ENCODE measurements at places on chromosomes 6 and 20. TPM values are rescaled to one million over a fixed set of nuclear protein-coding genes. Genes with fewer than 3 reads are reported as not detected.

The DEFB124 gene
- total RNA-seq, result not detected

DNA sequence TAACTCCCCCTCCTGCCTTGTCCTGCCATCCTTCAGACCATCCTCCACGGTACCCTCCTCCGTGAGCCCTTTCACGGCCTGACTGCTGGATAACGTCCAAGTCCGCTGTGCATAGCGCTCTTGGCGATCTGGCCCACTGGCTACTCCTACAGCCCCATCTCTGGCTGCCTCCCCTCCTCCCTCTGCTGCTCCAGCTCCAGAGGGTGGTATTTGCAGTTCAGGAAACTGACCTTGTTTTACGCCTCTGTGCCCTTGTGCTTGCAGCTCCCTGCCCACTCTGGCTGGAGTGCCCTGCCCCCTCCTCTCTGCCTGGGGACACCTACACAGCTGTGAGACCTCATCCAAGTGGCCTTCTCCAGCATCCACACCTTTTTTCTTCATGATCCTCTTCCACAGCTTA is 6.5 kb upstream of the RREB1 start:
- DNase-seq, result no peak

- no peak for DNase-seq
These were observed 222.9 kb upstream of the DEFB112 start for GRCh38 chr6:50272611-50273010.

DNA sequence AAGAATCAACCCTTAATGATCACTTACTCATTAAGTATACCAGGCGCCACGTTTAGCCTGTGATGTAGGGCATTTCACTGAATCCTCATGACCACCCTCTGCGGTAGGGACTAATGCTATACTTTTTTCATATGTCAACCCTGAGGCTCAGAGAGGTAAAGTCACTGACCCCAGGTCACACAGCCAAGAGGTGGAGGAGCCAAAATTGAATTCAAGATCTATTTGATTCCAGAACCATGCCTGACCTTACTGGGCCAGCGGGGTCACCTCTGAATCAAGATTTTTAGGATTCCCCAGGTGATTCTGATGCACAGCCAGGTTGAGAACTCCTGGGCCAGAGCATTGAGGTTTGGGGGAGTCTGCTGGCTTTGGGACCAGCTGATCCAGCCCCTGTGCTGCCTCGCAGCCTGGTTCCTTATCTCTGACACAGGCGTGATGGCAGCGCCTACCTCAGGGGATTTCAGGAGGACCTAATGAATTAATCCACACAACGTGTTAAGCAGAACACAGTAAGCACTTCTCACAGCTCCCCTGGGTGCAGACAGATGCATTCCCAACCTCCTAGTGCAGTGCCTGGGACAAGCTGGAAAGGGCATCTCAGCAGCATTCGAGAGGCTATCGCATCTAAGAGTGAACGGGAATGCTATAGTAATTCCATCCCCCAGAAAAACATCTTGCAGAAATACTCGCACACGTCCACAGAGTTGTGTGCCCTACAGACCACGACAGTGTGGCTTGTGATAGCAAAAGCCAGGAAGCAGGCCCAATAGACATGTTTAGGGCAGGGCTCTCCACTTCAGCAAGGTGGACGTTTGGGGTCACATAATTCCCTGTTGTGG is 101.4 kb upstream of the PTPN1 start:
- DNase-seq, result no peak

- no peak for DNase-seq
These were observed 60.4 kb upstream of the FAM83B start for GRCh38 chr6:54786154-54786553.

- no peak for DNase-seq
These were observed 93.4 kb downstream of the THBS2 start for GRCh38 chr6:169160091-169160854.

The SIM1 gene
- not detected for total RNA-seq

The DYNLT2 gene
- total RNA-seq, result 2.3 TPM

The HLA-DPB1 gene
- total RNA-seq, result 44.7 TPM

- no peak for DNase-seq
These were observed 13.4 kb upstream of the BTN3A2 start for GRCh38 chr6:26351544-26351953.

Measured in activated naive CD8-positive, alpha-beta T cell treated with anti-CD3 and anti-CD28 coated beads, Interleukin-2, amount 10 ng/mL, durations not matched to agents 7 days and 5 days (primary cell).